ENCODE measurements at places on chromosomes 1 and 21.

GRCh38 chr1:174911606-174912005 is 88.1 kb upstream of the CACYBP start:
- no peak for DNase-seq

- DNase-seq: peak; percentile 23
These were observed 5.1 kb upstream of the INAVA start for GRCh38 chr1:200889571-200889970.

DNA sequence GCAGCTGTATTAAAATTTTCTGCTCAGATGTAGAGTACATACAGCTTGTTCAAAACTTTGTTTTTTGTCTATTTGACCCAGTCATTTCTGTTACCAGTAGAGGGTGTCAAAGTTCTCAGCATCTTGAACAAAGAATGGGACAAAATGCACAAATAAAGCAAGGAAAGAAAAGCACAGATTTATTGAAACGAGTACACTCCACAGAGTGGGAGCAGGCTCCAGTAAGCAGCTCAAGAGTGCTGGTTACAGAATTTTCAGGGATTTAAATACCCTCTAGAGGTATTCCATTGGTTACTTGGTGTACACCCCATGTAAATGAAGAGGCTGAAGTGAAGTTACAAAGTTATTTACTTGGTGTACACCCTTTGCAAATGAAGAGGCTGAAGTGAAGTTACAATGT is 8.9 kb upstream of the PRMT6 start:
- DNase-seq: no peak

- no peak for DNase-seq
These were observed 2.2 kb downstream of the SH3BP5L start for GRCh38 chr1:248823517-248824001.

DNA sequence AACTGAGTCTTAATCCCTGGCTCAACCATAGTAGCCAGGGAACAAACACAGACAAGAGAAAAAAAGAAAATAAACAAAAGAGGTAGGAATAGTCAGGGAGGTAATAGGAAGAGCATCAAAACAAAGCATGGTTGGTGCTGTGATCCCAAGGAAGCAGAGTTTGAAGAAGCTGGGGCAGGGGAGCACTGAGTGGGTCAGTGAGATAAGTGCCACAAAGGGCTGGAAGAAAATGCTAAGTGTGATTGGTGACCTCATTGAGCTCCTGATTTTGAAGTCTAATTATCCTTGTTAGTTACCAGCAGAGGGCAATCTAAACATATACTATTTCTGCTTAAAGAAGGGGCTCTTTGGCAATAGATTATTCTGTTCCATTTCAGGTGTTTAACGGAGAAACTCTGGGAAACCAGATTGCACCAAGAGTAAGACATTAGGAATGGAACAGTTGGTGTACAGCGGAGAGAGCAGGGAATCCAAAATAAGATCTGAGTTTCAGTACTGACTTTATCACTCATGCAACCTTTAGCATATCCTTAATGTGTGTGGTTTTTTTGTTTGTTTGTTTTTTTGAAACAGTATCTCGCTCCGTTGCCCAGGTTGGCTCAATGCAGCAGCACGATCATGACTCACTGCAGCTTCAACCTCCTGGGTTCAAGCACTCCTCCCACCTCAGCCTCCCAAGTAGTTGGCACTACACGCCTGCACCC is 30.7 kb upstream of the KIAA1614 start:
- DNase-seq: peak; percentile 11

GRCh38 chr1:23436520-23437354 is 12.2 kb upstream of the TCEA3 start:
- peak; percentile 23 for DNase-seq

DNA sequence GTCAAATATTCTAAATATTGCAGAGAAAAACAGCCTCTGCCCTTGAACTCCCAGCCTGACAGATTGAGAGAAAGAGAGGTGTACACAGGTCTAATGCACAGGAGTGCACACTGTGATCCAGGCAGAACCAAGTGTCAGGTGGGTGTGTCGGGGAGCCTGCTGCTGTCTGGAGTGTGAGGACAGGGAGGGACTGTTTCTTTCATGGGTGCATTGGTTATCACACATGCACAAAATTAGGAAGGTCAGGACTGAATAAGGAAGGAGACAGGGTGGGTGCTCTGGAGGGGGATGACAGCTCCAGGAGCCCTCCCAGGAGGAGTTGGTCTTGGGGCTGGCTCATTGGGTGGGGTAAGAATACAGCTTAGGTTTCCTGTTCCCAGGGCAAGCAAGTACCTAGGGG is 13.3 kb upstream of the PINK1 start:
- DNase-seq: no peak

DNA sequence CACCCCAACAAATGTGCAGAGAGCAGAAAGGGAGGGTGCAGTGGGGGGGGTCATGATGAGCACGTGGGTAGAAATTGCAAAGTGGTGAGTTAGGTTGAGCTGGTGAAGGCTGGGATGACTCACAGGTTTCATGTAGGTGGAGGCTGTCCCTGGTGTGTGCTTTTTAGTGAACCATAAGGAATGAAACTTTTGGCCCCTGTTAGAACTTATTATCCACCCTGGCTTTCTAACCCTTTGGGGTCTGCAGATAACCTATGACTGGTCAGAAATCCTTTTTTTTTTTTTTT is 46.9 kb downstream of the DOP1B start:
- no peak for DNase-seq

- no peak for DNase-seq
These were observed 446.0 kb downstream of the MATN1 start for GRCh38 chr1:30277415-30277814.

- DNase-seq: no peak
These were observed 11.1 kb downstream of the PYHIN1 start for GRCh38 chr1:158942490-158942889.

- DNase-seq: no peak
These were observed 22.1 kb upstream of the POU2F1 start for GRCh38 chr1:167198518-167199133.

GRCh38 chr1:3992103-3992556 is 92.1 kb upstream of the C1orf174 start:
- peak; percentile 1 for DNase-seq

- DNase-seq: no peak
These were observed 45.3 kb downstream of the KCNC4 start for GRCh38 chr1:110255392-110255787.

- DNase-seq: peak; percentile 14
These were observed 36.8 kb upstream of the SFPQ start for GRCh38 chr1:35229587-35230360.

- no peak for DNase-seq
These were observed 16.6 kb upstream of the S100A11 start for GRCh38 chr1:152053375-152053774.

- no peak for DNase-seq
These were observed 3.6 kb downstream of the AJAP1 start for GRCh38 chr1:4657960-4658541.

DNA sequence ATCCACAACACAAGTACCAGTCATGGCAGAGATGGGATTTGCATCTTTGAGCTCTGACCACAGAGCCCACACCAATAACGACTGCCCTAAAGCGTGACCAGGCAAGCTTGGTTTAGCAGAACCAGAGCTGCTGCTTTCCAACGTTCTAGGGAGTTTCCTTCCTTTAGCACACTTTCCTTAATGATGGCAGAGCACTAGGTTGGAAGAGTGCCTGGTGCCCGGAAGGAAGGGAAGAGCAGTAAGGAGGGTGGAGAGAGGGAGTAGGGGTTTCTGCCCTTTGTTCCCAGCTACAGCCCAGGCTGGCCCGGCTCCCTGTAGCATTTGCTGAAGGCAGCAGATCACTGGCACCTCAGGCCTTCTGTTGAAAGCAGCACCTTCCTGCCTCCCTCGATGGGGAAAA is 6.1 kb upstream of the EVA1C start:
- DNase-seq: no peak

- DNase-seq: peak; percentile 52
These were observed 5.8 kb upstream of the MX1 start for GRCh38 chr21:41419921-41420862.

DNA sequence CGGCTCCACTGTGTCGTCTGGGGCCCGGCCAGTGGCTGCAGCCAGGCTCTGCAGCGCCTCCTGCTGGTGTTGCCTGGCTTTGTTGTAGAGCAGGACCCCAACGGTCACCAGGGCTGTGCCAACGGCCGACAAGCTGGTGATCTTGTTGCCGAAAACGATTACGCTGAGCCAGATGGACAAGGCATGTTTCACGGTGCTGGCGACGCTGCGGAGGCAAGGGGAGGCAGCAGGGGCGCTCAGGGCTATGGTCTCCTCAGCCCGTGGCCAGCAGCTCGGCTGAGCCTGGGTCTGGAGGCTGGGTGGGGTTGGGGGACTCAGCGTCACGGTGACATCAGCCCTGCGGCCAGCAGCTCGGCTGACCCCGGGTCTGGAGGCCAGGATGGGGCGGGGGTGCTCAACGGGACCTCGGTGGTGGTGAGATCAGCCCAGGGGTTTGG is 7.0 kb upstream of the CDK11B start:
- peak; percentile 19 for DNase-seq

DNA sequence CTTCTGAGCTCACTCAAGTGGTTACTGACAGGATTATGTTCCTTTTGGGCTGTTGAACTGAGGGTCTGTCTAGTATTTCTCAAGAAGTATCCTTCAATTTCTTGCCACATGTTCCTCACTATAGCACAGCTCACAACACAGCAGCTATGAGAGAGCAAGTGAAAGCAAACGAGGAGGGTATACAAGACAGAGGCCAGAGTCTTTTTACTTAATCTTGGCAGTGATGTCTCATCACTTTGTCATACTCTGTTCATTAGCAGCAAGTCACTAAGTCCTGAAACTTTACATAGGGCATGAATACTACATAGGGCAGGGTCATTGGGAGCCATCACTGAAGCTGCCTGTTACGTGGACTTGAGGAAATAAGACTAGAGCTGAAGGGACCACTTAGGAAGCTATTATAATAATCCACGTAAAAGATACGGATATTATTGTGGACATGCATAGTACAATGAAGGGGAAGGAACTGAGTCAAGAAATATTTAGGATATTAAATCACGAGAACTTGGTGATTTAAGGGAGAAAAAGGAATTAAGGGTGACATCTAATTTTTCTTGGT is 63.7 kb downstream of the SLC30A7 start:
- no peak for DNase-seq

DNA sequence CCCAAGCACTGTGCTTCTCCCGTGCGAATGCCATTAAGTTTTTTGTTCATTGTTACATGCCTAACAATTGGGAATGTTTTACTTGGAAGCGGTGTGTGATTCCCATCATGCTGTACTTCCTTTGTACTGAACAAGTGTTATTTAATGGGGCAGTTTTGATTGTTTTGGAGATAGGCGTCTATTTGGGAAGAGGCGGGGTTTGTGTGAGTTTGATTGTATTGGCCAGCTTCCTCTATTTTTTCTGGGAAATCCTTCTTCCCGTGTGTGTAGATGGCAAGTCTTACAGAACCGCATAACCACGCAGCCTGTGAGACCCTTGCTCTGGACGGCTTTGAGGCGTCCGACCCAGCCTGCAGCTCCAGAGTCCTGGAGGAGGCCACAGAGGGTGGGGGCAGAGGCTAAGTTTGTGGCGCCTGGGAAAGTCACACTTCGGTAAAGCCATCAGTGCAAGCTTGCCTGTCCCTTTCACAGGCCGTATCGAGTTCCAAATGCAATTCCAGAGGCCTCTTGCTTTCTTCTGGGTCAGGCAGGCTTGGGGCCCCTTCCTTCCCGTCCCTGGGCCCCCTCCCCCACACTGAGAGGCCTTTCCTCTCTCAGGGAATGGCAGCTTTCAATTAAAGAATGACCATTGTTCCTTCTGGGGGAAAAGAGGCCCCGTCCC is 210.3 kb downstream of the TOMM20 start:
- DNase-seq: no peak

- no peak for DNase-seq
These were observed 420.6 kb upstream of the DEPDC1 start for GRCh38 chr1:68917456-68917855.

GRCh38 chr1:75328691-75329090 is 194.5 kb downstream of the LHX8 start:
- no peak for DNase-seq

DNA sequence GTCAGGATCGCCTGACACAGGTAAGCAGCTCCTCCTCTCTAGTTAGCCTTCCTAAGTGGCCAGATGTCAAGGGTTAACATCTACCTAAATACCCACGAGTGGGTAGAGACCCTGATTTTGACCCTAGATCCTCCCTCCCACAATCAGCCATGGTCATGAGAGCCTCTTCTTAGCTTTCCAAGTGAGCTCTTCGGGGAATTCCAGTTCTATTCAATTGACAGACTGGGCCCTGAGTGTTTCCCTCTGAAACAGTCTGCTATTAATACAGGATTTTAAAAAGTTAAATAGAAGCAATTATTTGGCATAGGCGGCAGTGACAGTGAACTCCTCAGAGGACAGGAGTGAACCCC is 28.1 kb downstream of the C2CD2 start:
- no peak for DNase-seq

- no peak for DNase-seq
These were observed 568.8 kb upstream of the ZRANB2 start for GRCh38 chr1:71649608-71650007.

DNA sequence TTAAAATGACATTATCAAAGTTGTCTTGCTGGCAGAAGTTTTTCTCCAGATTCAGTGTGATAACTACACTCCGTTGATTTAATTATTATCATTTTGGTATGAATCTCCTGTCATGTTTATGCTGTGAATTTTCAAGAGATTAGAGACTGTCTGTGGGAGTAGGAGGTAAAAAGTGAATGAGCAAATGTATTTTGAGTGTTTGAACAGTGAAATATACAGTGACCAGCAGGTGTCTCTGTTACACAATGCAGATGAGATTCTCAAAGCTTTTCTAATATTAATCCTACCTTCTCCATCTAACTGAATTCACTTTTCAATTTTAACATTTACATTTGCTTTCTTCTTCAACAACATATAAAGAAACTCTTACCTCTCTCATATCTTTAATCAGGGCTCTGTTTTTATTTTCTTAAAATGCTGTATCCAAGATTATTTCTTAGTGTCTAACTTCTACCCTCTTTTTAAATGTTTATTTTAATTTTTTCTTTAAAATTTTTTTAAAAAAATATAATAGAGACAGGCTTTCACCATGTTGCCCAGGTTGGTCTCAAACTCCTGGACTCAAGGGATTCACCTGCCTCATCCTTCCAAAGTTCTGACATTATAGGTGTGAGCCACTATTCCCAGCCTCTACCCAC is 20.9 kb upstream of the HSPA13 start:
- no peak for DNase-seq

- no peak for DNase-seq
These were observed 47.1 kb downstream of the PHACTR4 start for GRCh38 chr1:28416509-28417194.

- no peak for DNase-seq
These were observed 47.5 kb upstream of the PWP2 start for GRCh38 chr21:44059710-44060109.

- no peak for DNase-seq
These were observed 4.5 kb downstream of the PRDM15 start for GRCh38 chr21:41874611-41875010.

- no peak for DNase-seq
These were observed 33.8 kb downstream of the ZBTB40 start for GRCh38 chr1:22485431-22485830.

- DNase-seq: peak; percentile 86
These were observed 17.2 kb downstream of the HENMT1 start for GRCh38 chr1:108643492-108644335.

DNA sequence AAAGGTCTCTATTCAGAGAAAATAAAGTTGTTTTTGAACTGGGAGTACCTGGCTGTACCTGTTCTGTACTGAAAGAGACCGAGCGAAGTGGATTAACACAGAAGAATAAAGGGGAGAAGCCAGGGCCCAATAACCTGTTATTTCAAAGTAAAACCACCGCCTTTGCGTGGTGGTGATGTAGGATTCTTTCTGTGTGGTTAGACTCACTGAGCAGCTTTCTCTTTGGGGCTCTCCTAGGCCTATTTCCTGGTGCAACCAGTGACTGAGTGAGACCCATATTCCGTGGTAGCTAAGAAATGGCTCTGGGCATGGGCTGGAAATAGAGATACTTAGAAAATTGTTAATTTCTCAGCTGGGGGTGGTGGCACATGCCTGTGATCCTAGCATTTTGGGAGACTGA is 99.9 kb downstream of the XCL2 start:
- DNase-seq: peak; percentile 60

Measured in CD4-positive, CD25-positive, alpha-beta regulatory T cell (primary cell).